ENCODE measurements at places on chromosomes 2 and 18.

DNA sequence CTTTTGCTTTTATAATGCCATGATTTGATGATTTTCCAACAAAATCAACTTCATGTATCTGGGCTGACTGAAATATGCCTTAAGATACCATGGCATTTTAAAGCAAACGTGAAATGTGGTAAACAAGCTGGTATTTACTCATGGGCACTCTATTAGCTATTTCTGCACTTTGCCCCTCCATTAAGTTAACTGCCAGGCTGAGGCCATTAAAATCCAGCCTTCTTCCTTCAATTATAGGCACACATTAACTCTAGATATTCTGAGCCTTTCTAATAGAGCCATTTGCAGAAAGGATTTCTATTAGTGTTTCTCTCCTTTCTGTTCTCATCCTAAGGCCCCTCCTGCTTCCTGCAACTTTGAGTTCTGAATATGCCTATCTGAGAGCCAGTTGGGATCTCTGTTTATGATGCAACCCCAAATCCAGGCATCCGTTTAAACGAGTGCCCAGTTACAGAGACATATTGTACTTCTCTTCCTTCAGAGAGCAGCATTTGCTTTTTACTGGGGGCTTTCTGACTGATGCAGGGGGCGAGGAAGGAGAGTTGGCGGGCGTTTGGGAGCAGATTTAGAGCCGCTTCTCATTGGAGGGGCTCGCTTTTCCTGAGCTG, 1.6 kb upstream of the KCNJ3 start:
- no peak for DNase-seq

DNA sequence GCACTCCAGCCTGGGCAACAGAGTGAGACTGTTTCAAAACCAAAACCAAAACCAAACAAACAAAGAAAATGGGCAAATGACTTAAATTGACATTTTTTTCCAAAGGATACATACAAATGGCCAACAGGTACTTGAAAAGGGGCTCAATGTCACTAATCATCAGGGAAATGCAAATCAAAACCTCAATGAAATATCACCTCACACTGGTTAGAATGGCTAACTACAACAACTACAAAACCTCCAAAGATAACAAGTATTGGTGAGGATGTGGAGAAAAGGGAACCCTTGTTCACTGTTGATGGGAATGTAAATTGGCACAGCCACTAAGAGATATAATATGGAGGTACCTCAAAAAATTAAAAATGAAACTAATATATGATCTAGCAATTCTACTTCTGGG, 213.2 kb upstream of the HS6ST1 start:
- peak; percentile 29 for DNase-seq

- no peak for DNase-seq
Observed at GRCh38 chr18:39786477-39786876, 2168.6 kb upstream of the PIK3C3 start.

DNA sequence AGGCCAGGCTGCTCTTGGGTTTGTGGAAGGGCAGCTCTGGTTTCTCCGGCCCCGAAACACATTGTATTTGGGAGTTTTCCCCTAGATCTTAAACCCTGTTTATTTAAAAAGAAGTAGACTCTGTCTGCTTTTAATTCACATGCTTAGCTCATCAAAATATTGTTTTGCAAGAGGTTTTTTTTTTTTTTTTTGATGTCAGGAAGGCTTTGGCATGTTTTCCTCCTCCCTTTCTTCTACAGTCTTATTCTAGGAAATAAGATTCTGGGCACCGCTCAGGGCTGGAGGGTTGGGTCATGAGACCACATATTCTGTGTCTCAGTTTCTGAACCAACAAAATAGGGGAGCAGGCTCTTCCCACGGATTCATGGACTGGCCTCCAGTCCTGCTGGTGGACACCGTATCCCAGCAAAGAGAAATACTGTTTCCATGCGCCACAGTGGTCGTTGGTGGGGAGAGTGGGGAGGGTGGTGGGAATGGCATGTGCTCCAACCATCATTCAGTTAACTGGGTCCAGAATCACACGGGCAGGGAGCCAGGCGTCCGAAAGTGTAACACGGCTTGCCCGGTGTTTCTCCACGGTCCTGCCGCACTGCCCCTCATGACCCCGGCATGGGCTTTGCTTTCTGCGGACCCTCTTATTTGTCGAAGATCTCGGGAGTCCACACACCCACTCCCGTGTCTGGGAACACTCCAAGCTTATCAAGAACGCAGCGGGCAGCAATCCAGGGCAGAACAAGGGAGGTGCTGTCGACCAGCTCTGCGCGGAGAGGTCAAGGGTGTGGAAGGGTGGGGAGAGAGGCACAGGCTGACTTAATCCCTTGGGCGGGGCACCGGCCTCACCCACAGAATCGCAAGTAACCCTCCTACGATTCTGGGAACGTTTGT, 176.7 kb downstream of the GLI2 start:
- DNase-seq: no peak

GRCh38 chr2:72214429-72215143, 66.9 kb upstream of the CYP26B1 start:
- DNase-seq: peak; percentile 11

GRCh38 chr2:172395503-172395902, 31.9 kb upstream of the ITGA6 start:
- peak; percentile 69 for DNase-seq

GRCh38 chr2:9473308-9473984, 905 bp upstream of the IAH1 start:
- no peak for DNase-seq

GRCh38 chr2:65611488-65611887, 179.1 kb upstream of the SPRED2 start:
- DNase-seq: no peak

- DNase-seq: peak; percentile 70
Observed at GRCh38 chr2:112259509-112260294, 4.9 kb upstream of the ZC3H8 start.

DNA sequence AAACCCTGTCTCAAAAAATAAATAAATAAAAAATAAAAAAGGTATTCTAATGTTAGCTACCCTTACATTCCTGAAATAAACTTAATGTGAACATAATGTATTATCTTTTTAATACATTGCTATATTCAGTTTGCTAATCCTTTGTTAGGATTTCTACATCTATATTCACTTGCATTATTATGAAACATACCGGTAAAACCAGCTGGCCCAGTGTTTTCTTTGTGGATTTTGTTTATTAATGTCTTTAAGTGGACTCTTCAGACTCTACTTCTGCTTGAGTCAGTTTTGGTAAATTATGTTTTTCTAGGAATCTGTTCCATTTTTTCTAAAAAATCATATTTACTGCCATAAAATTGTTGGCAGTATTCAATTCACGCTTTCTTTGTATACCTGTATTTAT, 34.5 kb downstream of the PTPN2 start:
- no peak for DNase-seq

GRCh38 chr2:195808189-195808588, 151.2 kb downstream of the SLC39A10 start:
- no peak for DNase-seq

DNA sequence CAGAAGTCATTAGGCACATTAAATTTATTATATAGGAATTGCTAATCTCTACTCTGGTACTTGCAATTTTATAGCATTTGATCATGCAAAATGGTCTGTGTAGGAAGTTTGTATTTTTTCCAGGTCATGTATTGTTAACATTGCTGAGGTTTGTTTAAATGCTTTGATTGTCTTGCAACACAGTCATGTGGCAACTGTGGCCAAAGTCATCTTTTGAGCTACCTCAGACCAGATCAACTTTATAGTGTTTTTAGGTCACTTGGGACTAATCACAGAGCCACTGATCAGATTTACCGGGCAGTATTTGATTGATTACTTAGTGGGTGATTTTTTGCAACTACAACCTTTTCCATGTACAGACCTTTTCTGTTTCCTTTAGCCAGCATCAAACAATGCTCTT, 3.7 kb downstream of the SERPINB5 start:
- DNase-seq: no peak

DNA sequence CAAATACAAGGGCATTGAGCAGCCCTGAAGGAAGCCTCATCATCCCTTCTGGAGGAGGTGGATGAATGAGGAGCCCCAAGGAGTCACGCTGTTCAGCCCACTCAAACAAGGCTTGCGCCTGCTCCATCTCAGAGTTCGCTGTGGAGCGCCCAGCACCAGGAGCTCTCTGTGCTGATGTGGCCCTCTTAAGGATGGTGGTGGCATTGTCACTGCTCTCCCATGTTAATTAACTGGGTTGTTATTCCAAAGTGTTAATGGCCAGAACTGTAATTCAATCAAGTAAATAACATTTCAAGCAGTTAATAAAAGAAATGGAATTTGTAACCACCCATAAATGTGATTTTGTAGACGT, 726.0 kb upstream of the RAB6C start:
- DNase-seq: no peak

- peak; percentile 90 for DNase-seq
Observed at GRCh38 chr2:16653799-16654198, 11.8 kb downstream of the CYRIA start.

- no peak for DNase-seq
Observed at GRCh38 chr2:226524381-226524843, 275.2 kb downstream of the IRS1 start.

DNA sequence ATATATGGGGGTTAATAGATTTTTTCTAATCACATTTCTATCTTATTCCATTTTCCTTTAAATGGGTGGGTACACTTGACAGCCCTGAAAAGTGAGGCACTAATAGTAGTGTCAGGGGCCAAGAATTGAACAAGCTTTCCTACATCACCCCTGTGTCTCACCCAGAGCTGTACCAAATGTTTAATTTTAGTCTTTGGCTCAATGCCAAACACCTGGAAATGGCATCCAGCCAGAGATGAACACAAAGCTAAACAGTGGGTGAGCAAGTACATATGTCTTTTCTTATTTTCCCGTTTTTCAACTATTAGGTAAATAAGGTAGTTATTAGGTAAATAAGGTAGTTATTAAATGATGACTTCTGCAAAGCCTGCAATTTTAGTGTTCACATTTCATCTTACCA, 276.3 kb upstream of the ERBB4 start:
- DNase-seq: no peak

DNA sequence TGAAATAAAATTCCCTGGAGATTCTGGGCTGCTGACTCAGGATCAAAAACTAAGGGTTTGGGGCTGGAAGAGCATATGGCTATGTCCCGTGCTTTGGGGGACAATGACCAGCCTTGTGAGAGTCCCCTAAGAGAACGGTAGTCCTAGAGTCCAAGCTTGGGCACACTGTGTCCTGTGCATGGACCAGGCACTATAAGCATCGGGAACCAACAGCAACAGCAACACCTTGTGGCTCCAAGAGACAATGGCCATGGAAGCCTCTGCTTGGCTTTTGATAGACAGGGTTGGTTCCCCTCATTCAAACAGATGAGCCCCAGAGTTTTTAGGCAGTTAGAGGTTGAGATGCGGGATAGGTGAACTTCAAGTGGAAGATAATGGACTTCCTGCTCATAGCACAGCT, 294.4 kb upstream of the CHAC2 start:
- no peak for DNase-seq

DNA sequence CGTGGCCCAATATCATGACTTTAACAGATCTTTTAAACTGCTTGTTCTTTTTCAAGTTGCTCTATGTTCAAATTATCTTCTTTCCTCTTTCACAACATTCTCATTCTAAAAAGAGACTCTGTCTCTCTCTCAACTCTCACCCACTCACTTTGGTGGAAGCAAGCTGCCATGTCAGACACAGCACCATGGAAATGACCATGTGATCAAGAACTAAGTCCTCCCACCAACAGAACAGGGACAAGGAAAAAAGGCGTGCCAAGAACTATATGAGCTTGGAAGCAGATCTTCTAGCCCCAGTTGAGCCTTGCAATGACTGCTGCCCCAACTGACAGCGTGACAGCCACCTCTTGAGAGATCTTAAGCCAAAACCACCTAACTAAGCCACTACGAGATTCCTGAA, 23.9 kb downstream of the BAZ2B start:
- DNase-seq: no peak

GRCh38 chr2:168008646-168009195, 238.7 kb downstream of the STK39 start:
- DNase-seq: no peak

DNA sequence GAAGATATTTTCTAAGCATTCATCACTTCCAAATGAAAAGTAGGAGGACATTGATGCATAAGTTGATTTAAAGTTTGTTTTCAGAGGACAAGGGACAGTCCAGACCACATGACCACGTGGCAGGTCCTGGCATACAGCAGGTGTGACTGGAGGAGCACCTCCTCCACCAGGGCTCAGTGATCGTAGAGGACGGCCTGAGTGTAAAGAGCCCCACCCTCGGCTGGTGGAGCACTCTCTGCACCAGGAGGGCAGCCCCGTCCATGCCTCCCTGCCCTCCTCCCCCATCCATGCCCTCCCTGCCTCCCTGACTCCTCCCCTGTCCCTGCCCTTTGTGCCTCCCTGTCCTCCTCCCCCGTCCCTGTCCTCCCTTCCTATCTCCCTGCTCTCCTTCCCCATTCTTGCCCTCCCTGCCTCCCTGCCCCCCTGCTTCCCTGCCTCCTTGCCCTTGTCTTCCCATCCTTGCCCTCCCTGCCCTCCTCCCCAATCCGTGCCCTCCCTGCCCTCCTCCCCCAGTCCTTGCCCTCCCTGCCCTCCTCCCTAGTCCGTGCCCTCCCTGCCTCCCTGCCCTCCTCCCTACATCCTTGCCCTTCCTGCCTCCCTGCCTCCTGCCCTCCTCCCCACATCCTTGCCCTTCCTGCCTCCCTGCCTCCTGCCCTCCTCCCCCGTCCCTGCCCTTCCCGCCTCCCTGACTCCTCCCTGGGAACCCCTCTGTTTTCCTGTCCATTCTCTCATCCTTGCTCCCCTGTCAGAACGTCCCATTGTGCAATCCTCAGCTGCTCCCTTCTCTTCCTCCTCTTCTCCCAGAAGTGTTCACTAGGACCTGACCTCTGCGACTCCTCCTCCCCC, 47.9 kb downstream of the ANKMY1 start:
- DNase-seq: no peak

DNA sequence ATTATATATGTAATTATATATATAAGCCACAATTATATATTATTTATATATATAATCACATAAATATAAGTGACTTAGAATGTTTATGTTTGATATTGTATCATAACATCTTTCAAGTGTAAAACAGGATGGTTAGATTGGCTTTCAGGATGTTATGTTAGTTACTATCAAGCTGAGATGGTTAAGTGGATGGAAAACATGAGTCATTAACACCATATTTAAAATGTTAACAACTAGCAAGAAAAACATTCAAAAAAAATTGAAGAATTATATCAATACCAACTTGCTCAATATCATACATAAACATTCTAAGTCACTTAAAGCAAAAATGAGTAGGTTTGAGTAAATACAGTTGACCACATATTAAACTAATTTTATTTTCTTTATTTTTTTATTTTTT, 21.8 kb upstream of the RAB27B start:
- no peak for DNase-seq

- no peak for DNase-seq
Observed at GRCh38 chr18:57542126-57542525, 44.4 kb downstream of the FECH start.

- peak; percentile 12 for DNase-seq
Observed at GRCh38 chr2:230472621-230473018, 56.6 kb downstream of the SP100 start.

- no peak for DNase-seq
Observed at GRCh38 chr2:63344575-63345284, 243.5 kb downstream of the WDPCP start.

Data from dermis microvascular lymphatic vessel endothelial cell (primary cell).